ENCODE measurements at places on chromosomes 2 and 18.

- DNase-seq, result peak; percentile 80
Observed at GRCh38 chr2:223010641-223011040, 41.3 kb upstream of the KCNE4 start.

- DNase-seq, result peak; percentile 61
Observed at GRCh38 chr2:171524018-171524401, 1.7 kb downstream of the CYBRD1 start.

- no peak for DNase-seq
Observed at GRCh38 chr2:204021290-204022081, 84.9 kb downstream of the ICOS start.

- no peak for DNase-seq
Observed at GRCh38 chr2:51212374-51212773, 180.4 kb upstream of the NRXN1 start.

DNA sequence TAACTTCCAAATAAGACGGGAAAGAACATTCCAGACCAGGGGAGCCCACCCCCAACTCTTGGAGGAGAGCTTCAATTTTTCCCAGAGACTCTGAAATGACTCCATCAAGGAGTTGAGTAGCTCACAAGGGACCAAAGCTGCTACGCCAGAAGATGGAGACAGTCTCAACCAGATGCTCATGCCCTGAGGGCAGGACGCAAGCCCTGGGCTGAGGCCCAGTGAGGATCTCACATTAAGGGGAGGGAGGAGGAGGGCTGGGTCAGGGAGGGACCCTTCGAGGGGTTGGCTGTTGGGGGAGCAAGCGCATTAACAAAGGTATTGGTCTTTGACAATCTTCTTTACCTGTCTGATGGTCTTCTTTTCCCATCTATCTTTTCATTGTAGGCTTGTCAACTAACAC lies 141.3 kb upstream of the SLC1A4 start:
- no peak for DNase-seq

DNA sequence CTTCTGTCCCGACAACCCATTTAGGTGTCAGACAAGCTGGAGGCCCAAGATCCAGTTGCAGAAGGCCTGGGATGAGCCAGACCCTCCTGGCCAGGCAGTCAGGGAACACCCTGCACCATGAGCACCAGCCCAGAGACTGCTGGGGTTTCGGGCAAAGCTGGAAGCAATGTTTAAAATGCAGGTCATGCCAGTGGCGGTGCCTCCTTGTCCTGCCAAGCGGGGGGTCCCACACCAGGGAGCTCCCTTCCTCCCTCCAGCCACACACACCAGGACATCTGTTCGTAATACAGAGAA lies 230.2 kb downstream of the ATAD2B start:
- DNase-seq, result no peak

GRCh38 chr2:10444463-10444862 lies 3.7 kb downstream of the ODC1 start:
- DNase-seq, result no peak

GRCh38 chr2:179410552-179411356 lies 146.1 kb upstream of the SESTD1 start:
- peak; percentile 56 for DNase-seq

GRCh38 chr2:217103752-217104545 lies 244.1 kb upstream of the TNP1 start:
- DNase-seq, result peak; percentile 84

DNA sequence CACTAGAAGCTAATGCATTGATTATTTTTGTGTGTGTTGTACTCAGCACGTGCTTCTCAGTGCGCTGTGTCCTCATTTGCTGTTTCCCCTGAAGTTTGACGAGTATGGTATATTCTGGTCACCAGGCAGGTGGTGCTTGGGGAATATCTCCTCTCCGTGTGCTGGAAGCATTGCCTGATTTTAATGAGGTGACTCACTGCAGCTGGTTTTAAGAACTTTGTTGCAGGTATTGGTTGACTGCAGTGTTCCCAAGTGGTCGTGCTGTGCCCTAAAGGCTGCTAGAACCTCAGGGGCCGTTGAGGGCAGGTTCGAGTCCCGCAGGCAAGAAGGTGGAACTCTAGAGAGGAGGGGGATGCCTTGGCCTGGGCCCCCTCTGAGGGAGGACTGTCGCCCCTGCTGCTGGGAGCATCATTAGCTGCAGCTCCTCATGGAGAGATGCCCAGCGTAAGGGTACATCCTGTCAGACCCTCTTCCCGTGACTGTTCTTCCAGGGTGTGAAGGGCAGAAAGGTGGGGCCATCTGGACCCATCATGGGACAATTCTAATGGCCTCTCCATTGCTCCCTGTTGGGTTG lies 82.6 kb downstream of the AGAP1 start:
- DNase-seq, result no peak

GRCh38 chr18:51857989-51858388 lies 482.0 kb upstream of the DCC start:
- no peak for DNase-seq

- DNase-seq, result no peak
Observed at GRCh38 chr2:173571021-173571821, 216.5 kb downstream of the CDCA7 start.

DNA sequence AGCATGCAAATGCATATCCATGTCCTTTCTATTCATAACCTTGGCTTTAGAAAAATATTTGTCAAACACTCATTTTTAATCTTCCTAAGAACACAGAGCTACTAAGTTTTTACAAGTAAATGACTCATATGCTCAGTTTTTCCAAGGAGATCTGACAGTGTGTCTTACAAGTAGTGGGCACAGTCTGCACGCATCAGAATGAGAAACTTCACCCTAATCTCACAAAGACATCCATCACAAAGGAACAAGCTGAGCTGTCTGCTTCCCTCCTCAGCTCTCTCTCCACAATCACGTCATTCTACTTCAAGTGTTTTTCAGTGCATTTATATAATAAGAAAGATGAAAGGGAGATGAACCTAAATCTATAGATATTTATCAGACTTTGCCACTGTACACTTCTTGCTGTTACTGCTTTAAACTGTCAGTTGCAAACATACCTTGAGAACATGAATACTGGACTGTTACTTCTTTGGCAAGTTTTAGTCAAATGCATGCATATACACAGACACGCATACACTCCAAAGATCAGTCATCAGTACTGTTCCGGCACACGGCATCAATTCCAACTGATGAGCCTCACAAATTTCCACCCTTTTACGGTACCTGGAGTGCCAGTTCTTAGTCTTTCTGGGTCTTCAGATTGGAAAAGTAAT lies 75.7 kb downstream of the RBMS1 start:
- DNase-seq, result peak; percentile 74
